ENCODE measurements at places on chromosomes 5 and 9.

- no peak for DNase-seq
Observed at GRCh38 chr9:91120200-91120599, 241.5 kb downstream of the AUH start.

- no peak for DNase-seq
Observed at GRCh38 chr5:147554261-147554817, 44.5 kb upstream of the DPYSL3 start.

- no peak for DNase-seq
Observed at GRCh38 chr5:125149527-125149926, 403.1 kb upstream of the ZNF608 start.

GRCh38 chr5:77607324-77607723, 31.2 kb downstream of the OTP start:
- DNase-seq: no peak

- DNase-seq: no peak
Observed at GRCh38 chr9:101138509-101138908, 110.0 kb downstream of the PLPPR1 start.

DNA sequence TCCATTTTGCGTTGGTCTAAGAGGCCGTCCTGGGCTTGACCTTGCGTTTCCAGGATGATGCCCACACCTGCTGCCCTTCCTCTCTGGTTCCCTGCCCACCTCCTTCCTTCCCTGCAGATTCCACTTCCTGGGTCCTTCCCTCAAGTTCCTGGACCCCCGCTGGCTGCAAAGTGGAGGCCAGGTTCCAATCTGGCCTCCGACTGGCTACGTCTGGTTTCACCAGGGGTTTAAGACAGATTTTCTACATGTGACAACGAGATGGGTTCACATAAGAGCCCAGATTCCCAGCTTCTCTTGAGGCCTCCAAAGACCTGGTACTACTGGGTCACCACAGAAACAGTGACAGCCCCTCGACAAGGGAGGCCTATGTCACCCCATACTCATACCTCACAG, 2.1 kb downstream of the MGAT4B start:
- no peak for DNase-seq

DNA sequence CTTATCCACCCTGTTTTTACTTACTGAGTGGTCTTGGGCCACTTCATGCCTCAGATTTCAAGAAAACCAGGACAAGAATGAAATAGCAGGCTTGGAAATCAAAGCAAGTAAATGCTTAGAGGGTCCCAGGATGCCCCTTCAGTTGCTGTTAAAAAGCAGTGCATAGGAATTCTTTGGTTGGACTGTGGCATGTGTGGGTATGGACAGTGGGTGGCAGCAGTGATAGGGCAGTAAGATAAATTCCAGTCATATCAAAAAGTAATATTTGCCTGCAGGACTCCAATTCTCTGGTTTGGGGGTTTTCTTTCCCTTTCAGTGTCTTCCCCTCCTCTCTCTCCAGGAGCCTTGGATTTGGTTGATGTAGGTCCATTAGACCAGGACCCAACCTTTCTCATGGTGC, 306.7 kb upstream of the CLINT1 start:
- no peak for DNase-seq

DNA sequence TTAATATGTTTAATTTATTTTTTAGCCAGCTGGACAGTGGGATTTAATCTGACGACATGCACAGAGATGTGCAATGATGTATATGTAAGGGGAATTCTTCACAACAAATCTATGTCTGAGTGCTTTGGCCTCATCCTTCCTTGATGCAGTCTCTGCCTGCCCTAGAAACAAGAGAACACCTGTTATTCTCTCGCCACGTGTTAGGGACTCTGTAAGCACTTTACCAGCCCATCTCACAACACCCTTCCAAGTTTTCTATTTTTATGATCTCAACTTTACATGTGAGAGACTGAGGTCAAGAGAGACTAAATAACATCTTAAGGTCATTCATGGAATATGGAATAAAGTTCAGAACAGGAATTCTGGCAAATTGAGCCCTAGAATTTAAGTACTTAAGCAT, 123.0 kb upstream of the GAS1 start:
- DNase-seq: no peak

DNA sequence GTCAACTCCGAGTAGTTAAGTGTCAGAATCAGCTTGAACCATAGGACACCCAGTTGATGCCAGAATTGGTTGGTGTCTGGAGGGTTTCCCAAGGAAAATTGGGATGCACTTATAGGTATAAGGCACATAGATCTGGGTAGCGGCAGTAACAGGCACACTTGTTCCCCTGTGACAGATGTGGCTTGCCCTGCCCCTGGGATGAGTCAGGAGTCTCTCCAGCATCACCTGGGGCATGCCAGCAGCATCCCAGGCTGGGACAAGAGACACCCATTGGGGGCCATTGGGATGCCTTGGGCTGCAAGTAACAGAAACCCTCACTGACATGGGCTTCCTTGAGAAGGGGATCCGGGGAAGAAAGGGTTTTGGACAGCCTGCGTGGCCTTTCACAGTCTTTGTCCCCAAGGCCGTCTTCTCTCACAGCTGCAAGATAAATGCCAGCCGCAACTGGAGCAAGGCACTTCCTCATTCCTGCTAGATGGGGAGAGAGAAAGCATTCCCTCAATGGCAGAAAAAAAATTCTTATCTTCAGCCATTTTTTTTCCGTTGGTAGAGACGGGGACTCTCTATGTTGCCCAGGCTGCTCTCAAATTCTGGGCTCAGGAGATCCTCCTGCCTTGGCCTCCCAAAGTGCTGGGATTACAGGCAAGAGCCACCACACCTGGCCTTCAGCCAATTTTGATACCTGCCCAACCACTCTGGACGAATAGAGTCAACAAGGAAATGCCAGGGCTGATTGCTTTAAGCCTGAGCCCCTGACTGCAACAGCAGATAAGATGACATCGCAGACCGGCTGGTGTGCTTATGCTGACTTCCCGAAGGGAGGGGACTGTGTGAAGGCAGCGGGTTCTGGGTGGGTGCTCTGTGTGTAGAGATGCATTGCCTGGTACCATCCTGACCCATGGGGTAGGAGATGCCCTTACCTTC, 13.3 kb upstream of the RNF130 start:
- DNase-seq: no peak

- DNase-seq: no peak
Observed at GRCh38 chr9:126058591-126058990, 268.0 kb upstream of the MVB12B start.

- DNase-seq: no peak
Observed at GRCh38 chr5:149223081-149223848, 48.4 kb upstream of the AFAP1L1 start.

DNA sequence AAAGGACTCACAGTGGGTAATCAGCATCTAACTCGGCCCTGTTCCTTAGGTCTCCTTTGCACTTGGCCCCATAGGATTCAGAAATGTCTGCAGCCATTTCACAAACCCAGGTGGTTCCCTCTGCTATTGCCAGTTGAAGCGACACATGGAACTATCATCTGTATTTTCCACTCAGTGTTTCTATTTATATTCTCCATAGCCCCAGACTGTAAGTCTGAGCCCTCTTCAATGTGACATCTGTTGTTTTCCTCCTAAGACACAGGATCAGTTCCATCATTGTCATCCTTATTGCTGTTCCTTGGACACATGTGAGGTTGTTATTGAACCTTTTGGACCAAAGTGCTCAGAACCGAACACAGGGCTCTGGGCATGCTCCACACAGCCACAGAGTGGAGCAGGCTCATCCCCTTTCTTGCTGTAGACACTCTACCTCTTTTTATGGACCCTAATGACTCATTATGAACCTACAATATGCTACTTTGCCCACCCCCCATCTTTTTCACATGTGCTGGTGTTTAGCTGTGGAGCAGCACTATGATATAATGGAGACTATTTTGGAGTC, 36.4 kb downstream of the GARNL3 start:
- no peak for DNase-seq

DNA sequence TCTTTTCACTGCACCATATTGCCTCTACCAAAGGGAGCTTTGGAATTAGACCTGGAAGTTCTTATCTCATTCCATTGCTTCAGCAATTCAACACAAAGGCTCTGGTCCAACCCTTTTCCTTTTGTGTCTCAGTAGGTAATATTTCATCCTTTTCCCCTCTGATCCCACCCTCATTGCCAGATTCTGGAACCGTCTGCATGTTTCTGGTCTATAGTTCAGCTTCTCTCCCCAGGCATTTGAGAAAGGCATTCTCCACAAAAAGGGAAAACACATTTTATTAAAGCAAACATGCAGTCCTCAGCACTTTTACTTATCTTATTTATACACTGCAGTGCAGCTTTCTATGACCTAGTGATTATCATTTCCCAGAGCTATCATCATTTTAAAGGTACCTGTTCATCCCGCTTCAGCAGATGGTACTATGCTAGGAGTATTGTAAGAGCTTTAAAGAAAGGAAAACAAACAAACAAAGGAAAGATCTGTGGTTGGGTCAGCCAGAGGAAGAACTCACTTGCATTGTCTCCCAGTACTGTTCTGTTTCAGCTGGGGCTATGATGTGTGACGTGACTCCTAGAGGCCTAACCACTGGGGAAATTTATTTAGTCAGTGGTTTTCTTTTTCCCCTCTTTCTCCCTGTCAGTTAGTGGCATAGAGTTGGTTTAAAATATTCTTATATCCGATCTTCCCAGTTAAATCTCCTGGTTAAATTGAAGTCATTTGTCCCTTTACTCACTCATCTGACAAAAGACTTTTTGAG, 269.2 kb downstream of the TMEM38B start:
- DNase-seq: no peak

- no peak for DNase-seq
Observed at GRCh38 chr5:169923988-169924387, 56.3 kb downstream of the INSYN2B start.

GRCh38 chr5:55920784-55921183, 69.6 kb downstream of the IL31RA start:
- no peak for DNase-seq

GRCh38 chr9:95031711-95032461, 285.6 kb downstream of the FANCC start:
- DNase-seq: no peak

DNA sequence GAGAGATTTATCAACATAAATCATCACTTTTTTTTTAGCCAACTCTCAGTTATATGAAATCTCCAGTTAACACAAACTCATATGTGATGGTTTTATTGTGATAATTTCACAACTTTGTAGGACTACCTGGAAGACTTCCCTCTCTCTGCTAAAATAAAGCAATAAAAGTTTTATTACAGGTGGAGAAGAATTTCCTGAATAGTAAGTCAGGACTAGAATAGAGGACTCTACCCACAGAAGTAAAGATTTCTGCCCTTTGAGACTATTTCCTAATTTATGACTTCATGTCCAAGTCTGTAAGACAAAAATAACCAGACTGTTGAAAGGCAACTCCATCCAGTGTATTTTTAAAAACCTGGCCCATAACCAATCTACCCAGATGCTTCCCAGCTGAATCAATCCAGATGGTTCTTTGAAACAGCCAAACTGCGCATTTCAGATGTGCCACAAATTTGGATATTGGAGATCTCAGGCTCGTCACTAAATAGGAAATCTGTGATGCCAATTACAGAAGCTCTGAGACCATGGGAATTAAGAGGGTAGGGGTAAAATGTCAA, 234.0 kb upstream of the NMUR2 start:
- DNase-seq: no peak

DNA sequence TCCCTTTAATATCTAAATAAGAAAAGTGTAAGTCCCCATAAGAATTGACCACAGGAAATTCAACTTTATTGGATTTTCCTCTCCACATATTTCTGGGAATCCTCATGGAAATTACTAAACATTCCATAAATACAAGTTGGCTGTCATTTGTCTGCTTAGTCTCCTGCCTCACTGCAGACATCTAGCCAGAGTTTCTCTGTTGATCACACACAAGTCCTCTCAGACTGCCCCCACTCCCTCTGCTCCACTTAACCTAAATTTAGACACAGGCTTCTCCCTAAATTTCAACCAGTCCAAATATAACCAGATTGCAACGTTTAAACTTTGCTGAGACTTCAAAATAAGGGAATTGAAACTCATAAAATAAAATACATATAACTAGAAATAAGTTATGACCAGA, 982.1 kb downstream of the DTWD2 start:
- DNase-seq: no peak

- DNase-seq: no peak
Observed at GRCh38 chr5:154625031-154625430, 130.1 kb upstream of the LARP1 start.

DNA sequence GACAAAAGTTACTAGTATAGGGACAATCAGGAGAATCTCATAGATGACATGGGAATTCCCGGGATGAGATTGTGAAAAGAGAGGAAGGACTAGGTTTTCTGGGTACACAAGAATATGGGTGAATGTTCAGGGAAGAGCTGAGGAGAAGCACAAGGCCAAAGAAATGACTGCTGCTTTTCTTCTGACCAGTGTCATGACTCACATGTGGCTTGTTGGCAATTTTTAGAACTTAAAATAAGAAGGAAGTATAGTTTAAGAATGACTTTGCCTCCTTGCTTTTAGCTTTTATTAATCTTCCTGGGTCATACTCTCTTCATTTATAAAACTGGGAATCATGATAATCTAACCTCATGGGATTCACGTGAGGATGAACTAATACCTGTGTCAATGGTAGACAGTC, 652.4 kb upstream of the MEF2C start:
- DNase-seq: no peak

DNA sequence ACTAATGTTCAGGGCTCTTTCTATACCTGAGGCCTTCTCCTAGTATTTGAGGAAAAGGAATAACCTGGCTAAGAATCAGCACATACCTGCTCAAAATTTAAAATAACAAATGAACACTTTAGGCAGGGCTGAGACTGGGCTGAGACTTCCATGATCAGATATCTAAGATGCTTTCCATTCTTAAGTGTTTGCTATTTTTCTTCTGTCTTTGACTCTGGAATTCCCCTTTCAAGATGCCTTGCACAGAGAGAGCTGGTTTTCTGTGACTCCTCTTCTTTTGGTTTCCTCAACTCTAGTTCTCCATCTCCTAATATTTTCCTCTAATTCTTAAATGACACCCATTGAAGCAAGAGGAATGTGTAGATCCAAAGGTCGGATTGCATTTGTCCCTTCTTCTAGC, 61.1 kb downstream of the DPYSL3 start:
- no peak for DNase-seq

Measured in left lung (tissue), 14 donors.